Ascending aorta (tissue), 2 donors: ENCODE measurements at places on chromosomes 3 and 15.
A peak's percentile ranks its signal among the peaks of the same experiment; 100 is the strongest.

- no peak for DNase-seq
These were observed 19.6 kb downstream of the PLXND1 start for GRCh38 chr3:129586746-129587430.

DNA sequence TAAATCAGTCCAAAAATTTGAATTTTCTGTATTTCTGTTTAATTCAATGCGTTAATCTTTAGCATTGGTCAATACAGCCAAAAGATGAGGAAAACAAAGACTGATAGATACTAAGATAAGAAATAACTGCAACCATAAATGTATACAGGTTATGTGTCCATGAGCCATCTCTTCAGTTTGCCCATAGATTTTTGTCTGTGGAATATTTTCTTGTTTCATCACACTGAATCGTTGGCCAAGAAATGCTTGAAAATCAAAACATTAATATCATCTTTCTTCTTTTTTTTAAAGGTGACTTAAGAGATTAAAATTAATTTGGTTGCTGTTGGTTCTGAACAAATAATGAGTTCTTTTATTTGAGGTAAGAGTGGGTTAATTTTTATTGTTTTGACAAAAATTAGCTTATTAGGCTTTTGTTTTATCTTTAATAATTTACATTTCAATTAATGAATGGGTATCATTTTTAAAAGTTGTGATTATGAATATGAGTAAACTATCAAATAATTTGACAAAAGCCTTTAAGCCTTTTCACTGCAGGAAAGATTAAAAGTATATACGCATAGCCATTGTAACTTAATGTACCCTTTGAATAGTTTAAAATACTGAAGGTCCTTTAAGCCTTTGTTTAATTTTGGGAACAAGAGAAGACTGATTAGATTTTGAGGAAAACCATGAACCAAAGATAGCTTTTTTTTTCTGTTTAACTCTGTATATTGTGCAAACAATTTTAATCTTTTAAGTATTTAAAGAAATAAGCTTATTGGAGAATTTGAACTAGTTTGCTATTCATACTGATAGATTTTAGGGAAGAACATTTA lies 14.7 kb upstream of the CHD2 start:
- no peak for DNase-seq

- DNase-seq, result peak; percentile 2
These were observed 53.4 kb downstream of the LSM3 start for GRCh38 chr3:14231998-14232501.

- DNase-seq, result no peak
These were observed 86.6 kb upstream of the SLC6A11 start for GRCh38 chr3:10729439-10729838.

DNA sequence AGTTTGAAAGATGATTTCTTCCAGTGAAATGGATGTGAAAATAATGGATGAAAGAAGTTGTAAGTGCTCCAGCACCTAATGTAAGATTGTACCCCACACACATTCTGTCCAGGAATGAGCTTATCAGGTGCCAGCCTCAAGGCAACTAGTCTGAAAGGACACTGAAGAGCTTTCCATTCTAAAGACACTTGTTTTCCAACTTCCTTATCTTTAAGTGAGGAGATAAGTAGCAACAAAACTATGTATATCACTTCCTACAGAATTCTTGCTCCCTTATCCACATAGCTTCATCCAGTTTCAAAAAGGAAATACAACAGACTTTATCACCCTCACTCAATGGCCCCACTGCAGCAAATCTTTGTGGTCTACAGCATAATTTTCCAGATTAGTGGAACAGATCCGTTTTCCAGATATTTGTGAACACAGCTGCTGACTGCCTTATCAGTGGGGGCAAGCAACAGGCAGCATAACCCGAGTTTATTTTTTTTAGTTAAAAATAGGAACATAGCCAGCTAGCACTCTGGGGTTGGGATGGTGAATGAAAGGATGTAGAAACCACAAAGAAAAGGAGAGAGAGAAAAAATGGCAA lies 60.6 kb downstream of the CD200R1L start:
- no peak for DNase-seq

DNA sequence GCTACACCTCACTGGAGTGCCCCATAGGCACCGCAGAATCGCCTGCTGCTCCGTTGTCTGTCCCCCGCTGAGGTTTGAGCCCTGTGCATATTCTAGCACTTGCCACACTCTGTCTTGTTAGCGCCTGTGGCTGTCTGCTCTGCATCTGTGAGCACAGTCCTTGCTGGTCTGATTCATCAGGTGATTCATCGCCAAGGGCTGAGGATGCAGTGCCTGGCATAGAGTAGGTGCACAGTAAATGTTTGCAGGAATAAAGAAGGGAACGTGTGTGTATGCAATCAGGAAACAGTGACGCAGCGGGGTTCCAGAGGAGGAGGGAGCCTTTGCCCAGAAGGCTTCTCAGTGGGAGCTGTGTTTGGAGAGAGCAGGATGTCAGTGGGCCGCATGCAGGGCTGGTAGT lies 124.0 kb upstream of the PLXNA1 start:
- DNase-seq, result no peak
